Brain pericyte (primary cell): ENCODE measurements at places on chromosomes 1 and 21.

GRCh38 chr1:11227106-11228077 is 35.0 kb downstream of the MTOR start:
- DNase-seq, result no peak

GRCh38 chr1:205294175-205294917 is 27.2 kb downstream of the NUAK2 start:
- no peak for DNase-seq

DNA sequence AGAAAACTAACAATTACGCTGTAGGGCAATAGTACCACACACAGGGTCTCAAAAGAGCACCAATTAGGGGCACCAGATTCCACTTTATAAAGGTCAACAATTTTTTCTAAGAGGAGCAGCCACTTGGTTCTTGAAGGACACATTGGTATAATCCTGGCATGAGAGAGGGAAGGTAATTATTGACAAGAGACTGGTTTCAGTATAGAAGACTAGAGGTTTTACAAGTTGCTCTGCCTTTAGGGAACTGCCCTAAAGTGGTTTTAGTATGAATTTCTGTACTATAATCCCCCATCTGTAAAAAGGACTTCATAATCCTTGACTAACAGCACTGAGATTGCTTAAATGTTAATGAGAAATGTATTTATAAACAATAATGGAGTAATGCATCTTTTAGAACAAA is 648.5 kb upstream of the PTBP2 start:
- no peak for DNase-seq

DNA sequence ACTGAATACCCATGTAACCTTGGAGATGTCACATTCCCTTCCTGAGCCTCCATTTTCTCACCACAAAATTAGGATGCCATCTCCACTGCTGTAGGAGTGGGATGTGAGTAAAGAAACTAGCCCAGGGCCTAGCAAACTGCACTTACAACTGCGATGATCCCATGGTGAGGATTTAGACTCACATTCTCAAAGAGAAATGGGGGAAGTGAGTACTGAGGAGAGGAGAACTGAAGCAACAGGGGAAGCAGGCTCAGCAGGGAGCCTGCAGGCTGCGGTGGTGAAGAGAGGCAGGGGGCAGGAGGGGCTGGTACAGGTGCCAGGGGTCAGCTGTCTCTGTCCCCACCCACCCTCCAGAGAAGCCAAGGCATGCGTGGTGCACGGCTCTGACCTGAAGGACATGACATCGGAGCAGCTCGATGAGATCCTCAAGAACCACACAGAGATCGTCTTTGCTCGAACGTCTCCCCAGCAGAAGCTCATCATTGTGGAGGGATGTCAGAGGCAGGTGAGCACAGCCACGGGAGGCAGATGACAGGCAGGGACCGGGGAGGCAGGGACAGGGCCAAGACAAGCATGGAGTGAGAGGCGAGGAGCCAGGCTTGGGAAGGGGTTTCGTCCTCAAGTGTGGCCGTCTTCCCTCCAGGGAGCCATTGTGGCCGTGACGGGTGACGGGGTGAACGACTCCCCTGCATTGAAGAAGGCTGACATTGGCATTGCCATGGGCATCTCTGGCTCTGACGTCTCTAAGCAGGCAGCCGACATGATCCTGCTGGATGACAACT is 16.4 kb upstream of the ATP1A4 start:
- DNase-seq, result no peak

GRCh38 chr1:33137800-33138199 is 44.0 kb downstream of the TRIM62 start:
- no peak for DNase-seq

DNA sequence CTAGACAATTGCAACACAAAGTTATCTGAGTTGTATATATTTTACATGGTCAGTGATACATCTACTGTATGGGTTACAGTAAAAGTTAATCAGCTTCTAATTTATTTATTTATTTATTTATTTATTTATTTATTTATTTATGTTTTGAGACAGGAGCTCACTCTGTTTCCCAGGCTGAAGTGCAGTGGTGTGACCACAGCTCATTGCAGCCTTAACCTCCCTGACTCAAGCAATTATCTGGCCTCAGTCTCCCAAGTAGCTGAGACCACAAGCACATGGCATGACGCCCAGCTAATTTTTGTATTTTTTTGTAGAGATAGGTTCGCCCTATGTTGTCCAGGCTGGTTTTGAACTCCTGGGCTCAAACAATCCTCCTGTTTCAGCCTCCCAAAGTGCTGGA is 241.6 kb downstream of the PTPRC start:
- no peak for DNase-seq

DNA sequence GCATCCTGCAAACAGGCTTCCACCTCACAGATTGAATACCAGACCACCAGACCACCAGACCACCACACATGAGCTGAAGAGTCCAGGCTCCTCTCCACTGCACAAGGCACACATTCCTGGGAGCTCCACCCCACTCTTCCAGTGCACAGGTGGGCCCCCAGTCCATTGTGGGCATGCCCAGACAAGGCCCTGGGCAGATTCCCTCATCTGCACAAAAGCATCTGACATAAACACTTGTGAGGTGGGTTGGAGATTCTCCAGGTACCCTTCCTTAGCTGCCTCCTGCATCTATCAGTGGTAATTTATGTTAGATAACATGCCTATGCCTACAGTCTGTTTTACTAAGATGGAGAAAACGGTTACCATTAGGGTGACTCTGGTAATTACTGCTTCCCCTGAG is 11.6 kb upstream of the CTBS start:
- DNase-seq, result no peak

DNA sequence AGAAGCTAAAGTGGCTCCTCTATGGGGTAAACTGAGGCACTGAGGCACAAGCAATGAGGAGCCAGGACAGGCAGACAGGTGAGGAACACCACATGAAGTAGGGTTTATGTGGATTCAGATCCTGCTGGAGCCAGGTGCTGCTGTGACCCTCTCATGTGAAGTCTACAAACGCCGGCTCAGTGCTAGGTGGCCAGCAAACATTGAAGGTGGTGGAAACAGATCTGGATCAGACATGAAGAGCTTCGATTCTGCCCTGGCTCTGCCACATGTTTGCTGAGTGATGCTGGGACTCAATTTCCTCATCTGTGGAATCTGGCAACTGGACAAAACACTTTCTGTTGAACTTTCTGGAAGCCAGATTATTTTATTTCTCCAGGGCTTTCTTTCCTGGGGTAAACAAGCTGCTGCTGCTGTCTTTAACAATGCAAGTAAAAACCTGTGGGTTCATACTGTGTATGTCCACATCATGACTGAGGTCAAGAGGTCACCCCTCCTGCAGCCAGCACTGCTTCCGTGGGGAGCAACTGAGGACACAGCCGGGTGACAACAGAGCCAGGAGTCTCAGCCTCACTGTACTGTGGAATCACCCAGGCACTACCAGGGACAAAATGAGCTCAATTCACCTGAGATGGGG is 33.3 kb downstream of the HMGB4 start:
- DNase-seq, result no peak

DNA sequence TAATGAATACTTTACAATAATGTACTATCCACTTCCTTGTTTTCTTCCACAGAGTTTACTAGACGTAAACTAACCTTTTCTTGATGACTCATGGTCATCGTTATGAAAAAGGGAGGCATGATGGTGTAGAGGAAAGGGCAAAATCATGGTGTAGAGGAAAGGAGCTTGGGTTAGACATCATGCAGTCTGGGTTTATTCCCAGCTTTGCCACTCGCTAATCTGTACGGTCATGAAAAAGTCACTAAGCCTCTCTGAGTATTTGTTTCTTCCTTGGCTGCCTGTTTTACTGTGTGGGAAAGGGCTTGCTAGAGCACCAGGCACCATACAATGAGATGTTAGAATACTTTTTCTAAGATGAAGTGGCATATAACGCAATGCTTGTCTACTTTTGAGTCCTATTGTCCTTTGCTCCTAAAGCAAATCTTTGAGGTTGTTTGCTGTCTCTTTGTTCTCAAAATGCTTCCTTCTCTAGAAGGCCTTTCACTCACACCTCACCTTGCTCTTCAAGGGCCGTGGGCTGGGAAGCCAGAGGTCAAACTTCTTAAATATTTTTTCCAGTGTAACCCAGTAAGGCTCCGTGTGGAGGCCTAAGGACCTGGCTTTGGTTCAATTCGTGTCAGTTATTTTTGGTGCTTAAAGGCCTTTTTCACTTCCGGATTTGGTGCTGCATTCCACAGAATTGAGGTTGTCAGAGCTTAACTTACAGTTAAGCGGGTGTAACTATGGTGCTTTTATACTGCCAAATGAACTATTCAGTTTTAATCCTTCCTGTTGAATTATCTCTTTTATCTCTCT is 9.9 kb upstream of the ETV3 start:
- DNase-seq, result no peak

- DNase-seq, result no peak
Observed at GRCh38 chr21:42614396-42614795, 39.0 kb upstream of the PDE9A start.

DNA sequence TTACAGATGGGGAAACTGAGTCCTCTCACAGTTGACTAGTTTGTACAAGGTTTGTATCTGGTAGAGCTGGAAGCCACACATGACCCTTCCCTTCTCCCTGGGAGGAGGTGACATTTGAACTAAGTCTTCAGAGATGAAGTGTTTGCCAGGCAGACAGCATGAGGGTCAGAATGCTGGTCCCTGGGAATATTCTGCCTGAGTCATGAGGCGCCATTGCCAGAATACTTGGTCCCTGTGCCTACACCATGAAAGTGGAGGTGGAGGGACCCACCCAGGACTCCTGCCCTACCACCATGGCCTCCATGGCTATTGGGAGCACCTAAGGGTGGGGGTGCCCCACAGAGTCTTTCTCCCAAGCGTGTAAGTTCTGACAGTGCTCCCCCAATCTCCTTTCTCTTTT is 7.0 kb downstream of the RPS6KA1 start:
- no peak for DNase-seq

DNA sequence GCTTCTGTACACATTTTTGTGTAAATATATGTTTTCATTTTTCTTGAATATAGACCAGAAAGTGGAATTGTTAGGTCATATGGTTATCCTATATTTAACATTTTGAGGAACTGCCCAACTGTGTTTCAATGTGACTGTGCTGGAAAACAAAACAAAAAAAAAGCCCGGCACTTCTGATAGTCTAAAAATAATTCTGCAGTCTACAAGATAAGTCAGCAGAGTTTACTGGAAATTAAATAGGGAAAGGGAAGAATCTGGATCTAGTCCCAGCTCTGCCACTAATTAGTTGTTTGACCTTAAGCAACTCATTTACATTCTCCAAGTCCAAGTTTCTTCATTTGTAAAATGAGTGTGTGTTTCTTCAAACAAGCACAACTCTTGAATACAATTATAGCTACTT is 869.1 kb upstream of the B3GALT2 start:
- no peak for DNase-seq

GRCh38 chr1:22808676-22809483 is 98.2 kb downstream of the EPHB2 start:
- no peak for DNase-seq

DNA sequence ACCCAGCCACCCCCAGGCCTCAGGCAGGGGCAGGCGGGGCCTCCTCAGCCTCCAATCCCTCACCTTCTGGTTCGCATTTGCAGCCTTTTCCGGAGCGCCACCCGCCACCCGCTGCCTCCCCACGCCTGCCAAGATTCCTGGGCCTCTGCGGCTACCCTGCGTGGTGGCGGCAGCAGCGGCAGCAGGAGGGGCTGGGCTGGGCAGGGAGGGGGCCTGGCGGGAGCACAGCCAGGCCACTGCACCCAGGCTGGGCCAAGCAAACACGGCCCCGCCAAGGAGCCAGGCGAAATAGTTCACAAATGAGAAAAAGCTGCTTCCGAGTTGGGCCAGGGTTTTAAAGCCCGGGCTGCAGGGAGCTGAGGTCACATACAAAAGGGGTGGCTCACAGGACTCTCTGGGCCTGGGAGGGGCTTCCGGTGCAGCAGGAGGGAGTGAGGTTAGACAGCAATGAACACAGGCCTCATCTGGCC is 9.8 kb downstream of the COL8A2 start:
- peak; percentile 37 for DNase-seq

GRCh38 chr1:43234267-43234666 is 35.5 kb upstream of the TMEM125 start:
- no peak for DNase-seq

GRCh38 chr1:102572637-102573036 is 535.7 kb downstream of the COL11A1 start:
- no peak for DNase-seq

DNA sequence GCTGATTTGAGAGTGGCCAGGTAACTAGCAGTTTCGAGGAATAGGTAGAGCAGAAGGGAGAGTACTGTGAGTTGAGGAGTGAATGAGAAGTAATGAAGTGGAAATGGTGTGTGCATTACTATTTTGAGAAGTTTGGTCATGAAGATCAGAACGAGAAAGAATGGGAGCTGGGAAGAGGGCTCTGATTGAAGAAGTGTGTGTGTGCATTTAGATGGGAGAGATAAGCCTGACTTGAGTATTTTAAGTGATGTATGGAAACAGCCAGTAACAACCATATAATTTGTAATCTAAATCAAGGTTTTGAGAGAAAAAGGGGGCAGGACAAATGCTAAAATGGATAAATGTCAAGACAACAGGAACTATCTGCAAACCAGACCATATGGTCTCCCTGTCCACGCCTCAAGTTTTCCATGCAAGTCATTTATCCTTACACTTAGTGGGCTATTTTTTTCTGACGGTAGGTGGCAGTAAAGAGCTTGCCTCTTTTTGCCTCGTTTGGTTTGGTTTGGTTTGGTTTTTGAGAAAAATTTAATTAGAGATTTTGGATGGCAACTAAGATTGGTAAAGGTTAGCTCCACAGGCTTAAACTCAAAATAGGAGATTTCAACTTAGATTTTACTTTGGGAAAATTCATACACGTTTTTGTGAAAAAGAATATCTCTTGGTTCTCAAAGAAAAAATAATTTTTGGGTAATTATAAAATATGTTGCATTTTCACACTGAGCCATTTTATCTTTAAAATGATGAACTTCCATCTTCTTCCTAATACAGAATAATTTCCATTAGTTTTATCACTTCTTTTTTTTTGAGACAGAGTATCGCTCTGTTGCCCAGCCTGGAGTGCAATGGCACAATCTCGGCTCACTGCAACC is 9.5 kb upstream of the B3GALNT2 start:
- DNase-seq, result peak; percentile 13

- no peak for DNase-seq
Observed at GRCh38 chr1:18108299-18109057, 880 bp downstream of the IGSF21 start.

DNA sequence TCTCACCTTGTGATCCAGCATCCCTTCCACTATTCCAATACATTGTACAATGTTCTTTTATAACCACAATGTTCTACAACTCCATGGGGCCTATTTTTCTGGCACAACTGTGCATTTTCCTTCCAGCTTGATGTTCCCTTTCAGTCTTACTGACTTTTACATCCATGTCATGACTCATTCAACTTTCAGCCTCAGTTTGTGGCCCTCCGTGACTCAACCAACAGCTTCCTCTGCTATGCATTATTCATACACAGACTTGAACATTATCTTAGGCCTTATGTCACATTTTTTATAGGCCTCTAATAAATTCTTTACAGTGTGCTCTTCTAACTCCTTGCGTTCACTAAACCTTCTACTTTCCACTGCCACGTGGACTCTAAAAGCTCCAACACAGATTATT is 119.4 kb upstream of the PRMT6 start:
- peak; percentile 22 for DNase-seq

DNA sequence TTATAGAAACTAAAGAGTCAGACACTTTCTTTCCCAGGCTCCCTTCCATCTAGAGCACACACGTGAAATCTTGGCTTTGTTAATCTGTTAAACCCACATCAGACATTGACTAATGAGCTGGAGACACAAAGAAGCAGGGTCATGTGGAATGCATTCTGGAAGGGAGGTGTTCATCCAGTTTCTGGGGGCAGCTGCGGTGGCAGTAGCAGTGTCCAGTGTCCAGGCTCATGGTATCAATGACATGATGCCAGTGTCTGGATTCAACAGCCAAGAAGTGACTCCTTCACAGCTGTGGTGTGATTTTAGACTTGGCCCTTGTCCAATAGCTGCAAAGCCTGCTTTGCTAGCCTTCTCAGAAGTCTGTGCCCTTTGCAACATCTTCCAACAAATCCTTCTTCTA is 95.2 kb downstream of the NTPCR start:
- no peak for DNase-seq
